ENCODE measurements at places on chromosomes 5 and 9.

- no peak for DNase-seq
Measured at GRCh38 chr9:6575324-6576034, 70.0 kb downstream of the GLDC start.

DNA sequence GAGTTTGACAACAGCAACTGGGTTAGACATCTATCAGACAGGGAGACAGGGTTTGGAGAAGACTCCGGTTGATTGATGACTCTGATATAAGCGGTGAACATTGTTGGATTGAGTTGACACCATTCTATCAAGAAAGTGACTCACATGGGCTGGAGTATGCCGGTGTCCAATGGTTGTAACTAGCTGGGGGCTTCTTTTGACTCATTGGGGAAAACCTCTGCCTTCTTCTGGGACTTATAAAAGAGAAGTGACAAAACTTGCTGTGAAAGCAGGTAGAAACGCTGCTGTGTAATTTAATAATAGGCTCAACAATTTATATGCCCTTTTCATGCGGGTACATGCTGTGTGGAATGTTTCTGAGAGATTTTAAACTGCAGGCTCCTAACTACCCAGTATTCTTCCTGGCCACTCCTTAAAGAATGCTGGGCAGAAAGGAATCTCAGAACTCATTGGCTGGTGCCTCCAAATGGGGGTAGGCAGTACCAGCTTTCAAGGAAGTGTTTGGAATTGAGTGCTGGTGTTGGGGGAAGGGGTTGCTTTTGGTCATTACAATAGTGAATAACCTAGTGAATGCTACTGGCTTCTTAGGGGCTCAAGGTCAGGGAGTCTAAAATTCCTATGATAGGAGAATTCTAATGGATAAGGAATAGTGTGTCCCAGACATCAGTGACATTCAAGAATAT lies 43.9 kb downstream of the FYB1 start:
- no peak for DNase-seq

GRCh38 chr5:18114151-18114757 lies 480.0 kb downstream of the TAF11L14 start:
- no peak for DNase-seq

- no peak for DNase-seq
Measured at GRCh38 chr5:146967646-146968045, 89.1 kb upstream of the PPP2R2B start.

GRCh38 chr9:36193023-36193422 lies 2.3 kb downstream of the CLTA start:
- DNase-seq, result no peak

DNA sequence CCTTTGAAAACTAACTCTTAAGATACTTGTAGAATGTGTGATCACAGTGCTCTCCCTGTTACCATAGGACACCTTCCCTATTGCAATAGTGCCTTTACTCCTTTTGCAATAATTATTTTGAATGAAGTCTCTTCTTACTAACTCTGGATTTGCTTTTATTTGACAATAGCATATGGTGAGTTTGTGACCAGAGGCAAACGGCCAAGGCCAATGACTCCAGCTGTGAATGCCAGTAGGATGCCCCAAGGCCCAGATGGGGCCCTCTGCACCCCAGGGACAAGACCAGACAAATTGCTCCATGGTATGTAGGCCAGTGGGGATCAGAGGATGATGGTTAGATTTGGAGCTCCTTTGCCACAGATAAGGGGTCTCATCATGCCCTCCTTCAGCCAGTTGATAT lies 116.9 kb downstream of the NPR3 start:
- no peak for DNase-seq

DNA sequence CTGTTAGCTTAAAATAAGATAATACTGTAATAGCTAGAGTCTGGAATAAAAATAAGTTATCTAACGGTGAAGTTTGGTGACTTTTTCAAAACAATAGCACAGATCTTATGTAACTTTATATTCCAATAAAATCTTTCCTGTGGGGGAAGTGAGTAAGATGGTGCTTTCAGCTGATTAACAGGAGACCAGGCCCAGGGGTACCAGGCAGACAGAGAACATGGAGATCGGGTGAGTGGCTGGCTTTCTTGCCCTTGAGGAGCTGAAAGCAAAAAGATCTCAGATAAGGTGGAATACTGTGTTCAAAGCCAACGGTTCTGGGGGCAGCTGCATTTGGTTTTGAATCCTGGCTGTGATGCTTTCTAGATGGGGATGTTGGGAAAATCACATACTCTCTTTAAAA lies 61.3 kb downstream of the MAT2B start:
- no peak for DNase-seq

GRCh38 chr5:471750-472058 lies 28.7 kb downstream of the EXOC3 start:
- DNase-seq, result no peak

- DNase-seq, result no peak
Measured at GRCh38 chr5:139667730-139668063, 19.5 kb downstream of the CXXC5 start.

DNA sequence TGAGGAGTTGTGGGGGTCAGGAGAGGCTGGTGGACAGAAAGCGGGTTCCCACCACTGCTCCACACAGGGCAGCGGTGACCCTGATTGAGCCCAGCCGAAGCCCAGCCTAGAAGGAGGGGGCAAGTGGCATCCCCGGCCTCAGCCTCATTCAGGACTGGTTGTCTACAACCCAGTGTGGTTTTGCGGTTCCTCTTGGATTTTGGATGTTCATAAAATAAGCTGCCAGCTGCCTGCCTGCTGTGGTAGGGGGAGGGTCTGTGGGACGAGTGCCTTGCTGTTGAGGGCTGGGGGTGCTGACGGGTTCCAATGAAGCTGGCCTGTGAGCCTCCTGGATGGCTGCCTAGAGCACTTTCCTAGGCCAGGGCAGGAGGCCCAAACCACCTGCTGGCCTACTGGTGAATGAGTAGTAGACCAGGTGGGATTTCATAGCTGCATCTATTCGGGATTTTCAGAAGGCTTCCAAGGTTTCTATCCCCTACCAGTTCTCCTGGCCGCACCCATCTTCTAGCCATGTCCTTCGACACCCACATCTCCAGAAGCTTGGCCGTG lies 102.4 kb downstream of the NDFIP1 start:
- DNase-seq, result no peak

DNA sequence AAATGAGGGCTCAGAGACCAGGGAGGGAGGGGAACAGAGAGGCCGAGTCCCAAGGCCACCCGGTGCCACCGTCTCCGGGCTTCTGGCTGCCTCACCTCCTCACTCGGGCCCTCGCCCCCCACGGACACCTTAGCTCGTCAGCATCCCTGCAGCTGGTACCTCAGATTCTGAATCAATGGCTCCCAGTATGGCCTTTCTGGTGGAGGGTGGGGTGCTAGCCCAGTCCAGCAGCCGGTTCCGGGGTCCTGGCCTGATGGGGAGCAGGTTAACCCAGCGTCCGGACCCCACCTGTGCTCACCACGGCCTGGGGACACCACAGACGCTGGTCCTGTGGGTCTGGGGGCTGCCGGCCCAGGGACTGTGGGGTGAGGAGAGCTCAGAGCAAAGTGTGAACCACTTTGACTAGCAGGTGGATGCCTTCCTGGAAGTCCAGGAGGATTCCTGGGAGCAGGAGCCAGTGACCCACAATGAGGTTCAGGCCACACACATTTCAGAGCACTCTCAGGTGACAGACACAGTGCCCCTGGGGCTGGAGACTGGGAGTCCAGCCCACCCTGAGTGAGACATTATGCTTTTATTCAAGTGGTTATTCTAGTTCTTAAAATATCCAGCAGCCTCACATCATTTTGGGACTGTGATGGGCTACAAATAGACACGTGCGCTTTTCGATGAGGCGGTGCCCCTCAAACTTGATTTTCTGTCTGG lies 53.3 kb downstream of the AHRR start:
- DNase-seq, result no peak

GRCh38 chr5:79771387-79771786 lies 81.8 kb downstream of the CMYA5 start:
- DNase-seq, result no peak

- DNase-seq, result no peak
Measured at GRCh38 chr5:129098488-129099183, 4.1 kb downstream of the ISOC1 start.

DNA sequence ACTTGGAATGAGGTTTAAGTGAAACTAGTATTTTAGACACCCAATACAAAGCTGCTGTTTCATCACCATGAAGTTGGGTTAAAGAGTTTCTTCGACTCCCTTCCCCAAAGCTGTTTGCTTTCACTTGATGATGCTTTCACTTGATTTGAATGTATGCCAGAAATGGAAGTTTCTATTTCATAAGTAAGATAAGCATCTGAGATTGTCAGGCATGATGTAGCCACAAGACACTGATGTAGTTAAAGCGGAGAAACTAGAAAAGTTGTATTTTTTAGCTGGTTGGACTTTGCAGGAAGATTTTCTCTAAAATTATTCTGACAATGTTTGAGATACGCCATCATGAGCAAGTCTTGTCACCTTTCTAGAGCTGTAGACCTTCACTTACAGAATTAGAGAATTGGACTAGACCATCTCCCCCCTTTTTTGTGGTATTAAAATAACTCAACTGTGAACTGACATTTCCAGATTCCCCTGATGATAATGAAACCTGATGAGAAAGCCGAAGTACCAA lies 20.0 kb downstream of the MOCS2 start:
- DNase-seq, result no peak

DNA sequence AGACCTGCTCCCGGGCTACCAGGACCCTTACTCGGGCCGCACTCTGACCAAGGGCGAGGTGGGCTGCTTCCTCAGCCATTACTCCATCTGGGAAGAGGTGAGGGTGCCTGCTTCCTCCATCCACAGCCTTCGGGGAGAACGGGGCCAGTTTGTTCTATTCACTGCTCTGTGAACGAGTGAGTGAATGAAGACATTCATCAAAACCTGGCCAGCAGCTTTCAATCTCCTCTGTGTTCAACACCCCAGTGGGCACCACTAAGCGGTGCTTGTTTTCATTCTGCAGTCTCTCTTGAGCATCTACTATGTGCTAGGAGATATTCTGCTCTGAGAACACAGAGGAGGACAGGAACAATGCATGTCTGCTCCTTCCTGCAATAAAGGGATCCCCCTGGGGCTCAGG lies 10.6 kb downstream of the CERCAM start:
- no peak for DNase-seq

- no peak for DNase-seq
Measured at GRCh38 chr5:34411470-34412346, 244.4 kb upstream of the RAI14 start.

DNA sequence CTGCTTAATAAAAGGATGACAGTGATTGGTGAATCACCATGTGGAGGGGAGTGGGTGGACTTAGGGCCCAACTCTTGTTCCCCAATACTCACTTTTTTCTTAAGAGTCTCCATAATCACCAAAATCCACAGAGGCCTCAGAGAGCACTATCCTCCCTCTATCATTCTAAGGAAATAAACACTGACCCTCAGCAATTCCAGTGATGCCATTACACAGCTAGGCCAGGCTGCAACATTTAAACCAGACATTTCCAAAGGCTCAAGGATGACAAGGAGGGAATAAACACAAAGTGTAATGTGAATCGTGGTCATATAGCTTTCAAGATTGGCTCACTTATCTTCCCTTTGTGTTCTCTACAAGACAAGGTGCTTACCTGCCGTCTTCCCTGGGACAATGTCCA lies 2.4 kb upstream of the ARSI start:
- DNase-seq, result no peak

DNA sequence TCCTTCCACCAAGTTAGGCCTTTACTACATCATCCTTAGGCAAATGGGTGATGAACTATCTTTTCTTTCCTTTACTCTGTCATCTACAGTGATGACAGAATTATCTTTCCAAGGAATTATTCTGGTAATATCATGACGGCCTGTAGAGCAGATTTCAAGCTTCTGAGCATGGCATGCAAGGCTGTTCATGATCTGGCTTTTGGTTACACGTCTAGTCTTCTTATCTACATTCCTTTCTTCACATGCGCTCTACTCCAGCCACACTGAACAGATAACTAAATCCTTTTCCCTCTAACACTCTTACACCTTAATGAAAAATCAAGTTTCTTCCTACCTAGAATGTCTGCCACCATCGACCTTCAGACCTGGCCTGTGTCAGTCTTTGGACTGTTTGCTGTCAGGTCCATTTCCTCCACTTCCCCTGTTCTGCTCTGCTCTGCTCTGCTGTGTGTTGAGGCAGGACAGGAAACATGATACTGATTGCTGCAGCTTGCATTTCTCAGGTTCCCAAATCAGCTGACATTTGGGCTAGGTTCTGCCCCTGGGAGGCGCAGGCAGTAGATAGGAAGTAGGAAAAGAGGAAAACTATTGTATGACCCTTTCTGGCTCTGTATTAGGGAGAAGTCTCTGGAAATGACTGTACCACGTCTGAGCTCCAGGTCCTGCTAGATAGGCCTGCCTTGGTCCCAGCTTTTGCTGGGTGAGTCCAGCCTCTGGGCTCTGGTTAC lies 4.2 kb downstream of the SCGB3A2 start:
- no peak for DNase-seq

GRCh38 chr5:122408592-122409224 lies 96.7 kb downstream of the SNCAIP start:
- no peak for DNase-seq

DNA sequence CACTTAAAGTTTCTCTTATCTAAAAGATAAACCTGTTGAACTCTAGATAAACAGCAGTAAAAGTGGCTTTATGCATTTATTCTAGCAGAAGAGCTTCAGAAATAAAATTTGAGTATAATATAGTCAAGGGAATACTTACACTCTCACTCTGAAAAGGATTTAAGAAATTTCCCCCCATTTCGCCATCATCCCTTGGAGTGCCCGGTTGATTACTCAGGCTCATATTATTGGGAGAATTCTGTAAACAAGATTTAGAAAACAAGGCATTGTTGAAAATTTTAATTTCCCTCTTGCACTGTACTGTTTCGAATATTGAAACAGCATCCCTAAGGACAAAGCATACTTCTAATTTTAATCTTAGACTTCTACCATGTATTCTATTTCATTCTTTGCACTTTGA lies 34.5 kb upstream of the ACOT12 start:
- no peak for DNase-seq

GRCh38 chr5:130243641-130244040 lies 339.4 kb downstream of the CHSY3 start:
- DNase-seq, result no peak

GRCh38 chr5:11384441-11385250 lies 519.6 kb downstream of the CTNND2 start:
- no peak for DNase-seq
